ENCODE measurements at places on chromosomes 1 and 21.

DNA sequence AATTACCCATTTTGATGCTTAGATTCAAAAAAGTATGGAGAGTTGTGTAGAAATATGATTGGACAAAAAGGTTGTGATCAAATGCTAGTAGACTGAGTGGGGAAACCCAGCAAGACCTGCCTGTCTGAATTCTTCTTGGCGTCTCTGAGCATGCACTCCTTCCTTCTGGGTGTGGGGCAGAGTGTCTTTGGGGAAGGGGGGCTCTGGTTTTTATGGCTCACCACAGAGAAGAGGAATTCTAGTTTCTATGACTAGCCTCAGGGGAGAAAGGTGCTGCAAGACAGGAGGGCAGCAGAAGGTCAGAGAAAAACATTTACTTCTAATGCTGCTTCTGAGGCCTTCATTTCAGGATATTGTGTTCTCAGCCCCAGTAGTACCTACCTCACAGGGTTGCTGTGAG lies 33.9 kb upstream of the PIGC start:
- DNase-seq: no peak

- peak; percentile 26 for DNase-seq
Measured at GRCh38 chr1:148309940-148310500, 157.9 kb upstream of the NBPF11 start.

DNA sequence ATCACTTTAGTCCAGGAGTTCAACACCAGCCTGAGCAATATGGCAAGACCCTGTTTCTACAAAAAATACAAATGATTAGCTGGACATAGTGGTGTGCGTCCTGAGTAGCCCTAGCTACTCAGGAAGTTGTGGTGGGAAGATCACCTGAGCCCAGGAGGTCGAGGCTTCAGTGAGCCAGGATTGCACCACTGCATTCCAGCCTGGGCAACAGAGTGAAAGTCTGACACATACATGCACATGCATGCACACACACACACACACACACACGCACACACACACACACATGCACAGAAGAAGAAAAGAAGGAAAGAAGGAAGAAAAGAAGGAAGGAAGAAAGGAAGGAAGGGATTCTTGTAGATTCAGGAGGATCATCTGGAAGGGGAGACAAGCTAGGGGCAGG lies 104.4 kb upstream of the USP25 start:
- DNase-seq: no peak

DNA sequence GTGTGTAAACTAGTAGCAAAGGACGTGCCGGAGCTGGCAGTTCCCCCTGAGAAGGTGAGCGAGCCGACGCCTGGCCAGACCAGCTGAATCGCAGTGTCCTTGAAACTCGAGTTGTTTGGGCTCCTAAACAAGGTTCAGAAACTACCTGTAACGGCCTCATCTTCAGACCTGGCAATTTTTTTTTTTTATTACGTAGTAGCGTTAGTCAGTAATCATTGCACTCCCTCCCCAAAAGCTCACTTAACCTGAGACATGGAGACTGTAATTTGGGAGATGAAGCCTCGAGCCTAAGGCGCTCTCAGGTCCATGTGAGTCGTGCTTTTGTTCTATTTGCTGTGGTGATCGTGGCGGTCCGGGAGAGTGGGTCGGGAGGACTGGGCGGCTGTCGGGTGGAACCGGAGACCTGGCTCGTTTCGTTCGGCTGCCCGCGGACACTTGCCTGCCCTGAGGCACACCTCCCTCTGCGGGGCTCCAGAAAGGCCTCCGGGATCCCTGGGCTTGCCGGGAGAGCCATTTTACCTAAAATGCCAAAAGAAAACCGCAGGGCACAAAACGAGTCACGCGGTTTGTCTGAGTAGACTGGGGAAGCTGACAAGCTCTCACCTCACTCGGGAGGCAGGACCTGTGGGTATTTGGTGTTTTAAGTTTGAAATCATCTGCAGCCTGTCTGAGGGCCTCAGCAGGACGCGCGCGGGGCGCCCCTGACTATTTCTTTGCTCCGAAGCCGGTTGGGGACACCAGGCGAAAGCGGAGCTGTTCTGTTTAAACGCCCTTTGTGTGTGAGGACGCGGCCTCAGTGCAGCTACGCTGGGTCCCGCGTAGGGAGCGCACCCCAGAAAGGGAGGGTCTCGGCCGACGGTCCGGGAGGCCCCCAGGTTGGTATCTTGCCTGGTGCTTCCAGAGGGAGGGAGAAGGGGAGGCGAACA lies 722 bp downstream of the LHX8 start:
- peak; percentile 73 for DNase-seq

DNA sequence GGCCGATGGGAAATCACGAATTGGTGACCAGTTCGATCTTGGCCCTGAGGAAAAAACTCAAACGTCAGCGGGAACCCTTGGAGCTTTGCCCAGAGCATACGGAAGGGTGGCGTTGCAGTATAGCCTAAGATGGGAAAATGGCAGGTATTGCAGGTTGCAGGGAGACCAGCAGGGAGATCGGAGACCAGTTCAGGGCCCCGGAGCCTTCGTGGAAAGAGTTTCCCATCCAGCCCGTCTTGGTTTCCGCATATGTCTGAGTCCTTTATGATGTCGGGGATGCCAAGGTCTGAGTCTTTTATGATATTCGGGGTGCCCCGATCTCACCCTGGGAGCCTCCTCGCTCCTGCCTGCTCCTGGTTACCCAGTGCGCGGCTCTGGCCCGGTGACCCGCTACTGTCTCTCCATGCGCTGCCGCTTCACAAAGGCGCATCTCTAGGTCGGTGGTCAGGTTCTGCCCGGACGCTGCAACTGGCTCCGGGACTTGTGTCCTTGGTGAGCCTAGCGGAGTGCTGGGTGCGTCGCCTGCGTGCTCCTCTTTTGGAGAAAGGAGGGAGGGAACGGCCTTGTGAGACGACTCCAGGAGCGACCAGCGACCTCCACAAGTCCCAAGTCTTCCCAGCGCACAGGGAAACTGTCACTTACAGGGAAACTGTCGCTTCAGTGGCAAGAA lies 94.2 kb downstream of the PRKAB2 start:
- peak; percentile 34 for DNase-seq

GRCh38 chr1:202210969-202211368 lies 17.4 kb downstream of the LGR6 start:
- no peak for DNase-seq

DNA sequence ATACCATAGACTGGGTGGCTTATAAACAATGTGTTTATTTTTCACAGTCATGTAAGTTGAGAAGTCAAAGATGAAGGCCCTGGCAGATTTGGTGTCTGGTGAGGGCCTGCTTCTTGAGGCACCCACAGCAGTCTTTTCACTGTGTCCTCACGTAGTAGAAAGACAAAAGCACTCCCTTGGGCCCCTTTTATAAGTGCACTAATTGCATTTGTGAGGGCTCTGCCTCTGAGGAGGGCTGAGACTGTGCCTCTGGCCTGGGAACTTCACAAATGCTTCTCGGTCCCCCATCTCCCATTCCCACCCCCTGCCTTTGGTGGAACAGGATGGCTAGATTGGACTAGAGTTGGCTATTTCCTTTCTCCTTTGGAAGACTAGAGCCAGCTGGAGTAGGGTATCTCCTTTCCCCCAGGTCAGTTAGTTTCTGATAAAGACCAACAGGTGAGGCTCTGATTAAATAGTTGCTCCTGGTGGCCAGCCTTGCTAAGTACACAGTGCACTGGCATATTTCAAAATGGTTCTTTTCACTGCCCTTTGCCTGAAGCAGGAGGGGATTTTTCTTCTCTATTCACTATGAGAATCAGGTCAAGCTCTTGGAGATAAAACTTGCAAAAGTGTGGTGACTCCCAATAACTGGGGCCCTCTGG lies 82.9 kb downstream of the PLPPR4 start:
- DNase-seq: no peak

DNA sequence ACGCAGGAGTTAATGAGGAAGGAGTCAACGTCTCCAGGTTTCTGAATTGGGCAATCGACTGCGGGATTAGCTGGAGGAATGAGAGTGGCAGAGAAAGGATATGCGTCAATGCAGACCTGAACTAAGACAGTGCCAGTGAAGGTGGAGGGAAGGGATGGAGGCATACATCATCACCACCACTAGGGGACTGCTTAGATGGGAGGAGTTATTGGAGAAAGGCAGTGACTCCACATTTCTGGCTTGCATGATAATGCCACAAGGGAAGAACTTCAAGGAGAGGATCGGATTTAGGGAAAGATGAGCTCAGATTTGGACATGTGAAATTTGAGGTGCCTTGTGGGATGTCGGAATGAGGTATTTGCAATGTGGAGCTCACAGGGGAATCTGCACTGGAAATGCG lies 17.5 kb downstream of the VASH2 start:
- DNase-seq: peak; percentile 96

All from mesendoderm (in vitro differentiated cells).